ENCODE measurements at places on chromosomes 16 and 17.

- DNase-seq = peak; percentile 28
These were observed 6.2 kb downstream of the FUS start for GRCh38 chr16:31186176-31186575.

DNA sequence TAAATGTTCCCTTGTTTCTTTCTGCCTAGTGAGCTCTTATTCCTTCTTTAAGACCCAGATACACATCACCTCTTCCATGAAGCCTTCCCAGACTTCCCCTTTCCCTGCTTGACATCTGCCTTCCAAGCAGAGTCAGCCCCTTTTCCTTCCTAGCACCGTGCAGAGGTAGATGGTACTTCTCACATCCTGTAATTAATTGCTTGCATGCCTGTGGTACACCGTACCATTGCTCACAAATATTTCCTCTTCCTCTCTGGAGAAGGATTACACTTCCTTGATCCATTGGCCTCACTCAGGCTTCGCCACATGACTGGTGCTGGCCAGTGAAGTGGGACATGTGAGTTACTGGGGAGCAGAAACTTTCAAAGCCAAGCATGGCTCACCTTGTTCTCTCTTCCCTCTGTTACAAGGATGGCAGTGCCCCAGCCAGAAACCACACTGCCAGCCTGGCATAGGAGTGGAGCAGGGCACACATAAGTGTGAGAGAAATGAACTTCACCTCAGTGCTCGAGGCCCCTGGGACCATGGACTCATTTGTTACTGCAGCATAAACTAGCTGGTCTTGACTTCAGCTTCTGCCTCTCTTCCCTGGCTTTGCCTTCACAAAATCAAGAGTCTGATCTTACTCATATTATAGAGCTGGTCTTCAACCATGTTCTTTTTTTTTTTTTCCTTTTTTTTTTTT is 44.0 kb downstream of the SOST start:
- no peak for DNase-seq

- no peak for DNase-seq
These were observed 28.4 kb downstream of the KATNB1 start for GRCh38 chr16:57764006-57764340.

DNA sequence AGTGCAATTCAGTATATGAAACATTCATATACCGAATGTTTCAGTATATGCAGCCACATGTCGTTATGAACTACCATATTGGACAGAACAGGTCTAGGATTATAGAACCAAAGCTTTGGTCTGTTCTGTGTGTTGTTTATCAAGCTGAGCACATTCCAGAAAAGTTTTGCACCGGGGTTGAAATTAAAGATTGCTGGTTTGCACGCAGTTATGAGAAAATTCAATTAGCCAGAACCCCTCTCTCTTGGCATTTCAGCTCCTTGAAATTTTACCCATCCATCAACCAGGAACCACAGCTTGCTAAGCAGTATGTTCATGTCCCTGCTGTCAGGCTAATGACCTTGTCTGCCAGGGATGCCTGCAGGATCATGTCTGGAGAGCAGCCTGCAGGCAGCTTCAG is 9.5 kb downstream of the KRT32 start:
- DNase-seq = no peak

DNA sequence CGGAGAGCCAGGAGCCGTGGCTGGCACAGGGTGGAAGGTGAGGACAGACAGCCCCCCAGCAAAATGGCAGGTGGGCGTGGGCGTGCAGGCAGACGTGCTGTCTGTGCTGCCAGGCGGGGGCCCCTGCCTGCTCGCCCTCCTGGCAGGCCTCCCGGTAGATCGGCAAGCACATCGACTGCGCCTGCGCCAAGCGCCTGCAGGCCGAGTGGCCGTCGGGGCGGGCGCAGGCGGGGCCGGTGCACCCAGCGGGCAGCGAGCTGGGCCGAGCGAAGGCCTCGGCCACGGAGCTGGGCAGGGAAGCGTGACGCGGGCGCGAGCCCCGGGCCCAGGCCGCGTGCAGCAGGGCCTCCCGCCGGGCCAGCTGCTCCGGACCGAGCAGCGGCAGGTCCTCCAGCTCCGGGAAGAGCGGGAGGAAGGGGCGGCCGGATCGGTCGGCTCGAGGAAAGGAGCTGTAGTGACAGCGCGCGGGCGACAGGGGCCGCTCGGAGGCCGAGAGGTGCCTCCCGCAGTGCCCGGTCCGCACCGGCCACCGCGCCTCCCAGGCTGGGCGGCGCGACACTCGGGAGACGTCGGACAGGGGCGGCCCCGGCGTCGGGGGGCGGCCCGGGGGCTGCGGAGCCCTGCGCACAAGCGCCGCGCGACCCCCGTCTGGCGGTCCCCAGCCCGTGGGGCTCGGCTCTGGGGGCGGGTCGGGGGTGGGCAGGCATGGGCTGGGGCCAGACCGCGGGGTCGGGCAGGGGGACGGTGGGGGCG is 16.9 kb downstream of the GRIN2C start:
- no peak for DNase-seq

- DNase-seq = peak; percentile 87
These were observed 43.0 kb upstream of the ZNF750 start for GRCh38 chr17:82882715-82883418.

DNA sequence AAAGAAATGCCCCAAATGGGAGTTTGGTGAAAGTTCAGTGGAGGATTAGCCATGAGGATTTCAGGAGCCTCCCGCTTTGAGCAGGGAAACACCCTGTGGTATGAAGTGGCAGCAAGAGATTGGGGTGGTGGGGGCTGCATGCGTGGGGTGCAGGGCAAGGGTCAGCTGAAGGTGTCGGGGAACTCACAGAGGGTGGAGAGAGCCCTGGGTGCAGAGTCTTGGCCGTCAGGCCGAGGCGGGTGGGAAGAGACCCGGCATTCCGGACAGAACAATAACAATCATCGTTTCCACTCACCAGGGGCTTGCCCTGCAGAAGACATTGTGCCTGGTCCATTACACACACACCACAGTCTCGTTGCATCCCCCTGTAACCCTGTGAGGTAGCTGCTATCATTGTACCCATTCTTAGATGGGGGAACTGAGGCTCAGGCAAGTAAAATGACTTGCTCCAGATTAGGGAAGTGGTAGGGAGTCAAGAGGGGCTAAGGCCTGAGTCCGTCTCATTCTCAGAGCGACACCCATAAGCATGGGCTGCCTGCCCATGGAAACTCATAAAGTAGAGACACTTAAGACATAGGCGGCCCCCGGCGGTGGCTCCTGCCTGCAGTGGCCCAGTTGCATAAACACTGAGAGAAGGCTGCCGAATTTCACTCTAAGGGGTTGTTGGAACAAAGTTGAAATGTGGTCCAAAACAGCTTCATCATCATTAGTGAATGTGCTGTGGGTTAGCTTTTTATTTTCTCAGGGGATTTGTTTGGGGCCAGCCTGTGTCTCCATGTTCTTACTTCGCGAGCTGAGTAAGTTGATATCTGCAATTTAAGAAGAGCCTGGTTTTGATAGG is 93.3 kb downstream of the CMIP start:
- no peak for DNase-seq

GRCh38 chr17:9401434-9401833 is 174.2 kb downstream of the STX8 start:
- DNase-seq = no peak

DNA sequence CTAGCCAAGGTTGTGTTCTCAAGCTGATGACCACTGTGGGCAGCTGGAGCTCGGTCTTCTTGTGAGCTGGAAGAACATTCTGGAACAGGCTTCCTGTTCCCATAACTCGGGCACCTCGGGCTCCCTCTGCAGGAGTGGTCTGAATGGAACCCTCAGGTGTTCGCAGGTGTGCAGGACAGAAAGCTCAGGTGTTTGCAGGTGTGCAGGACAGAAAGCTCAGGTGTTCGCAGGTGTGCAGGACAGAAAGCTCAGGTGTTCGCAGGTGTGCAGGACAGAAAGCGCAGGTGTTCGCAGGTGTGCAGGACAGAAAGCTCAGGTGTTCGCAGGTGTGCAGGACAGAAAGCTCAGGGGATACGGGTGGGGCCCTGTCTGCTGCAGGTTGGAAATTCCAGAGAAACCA is 109.0 kb upstream of the CACNG5 start:
- DNase-seq = no peak

DNA sequence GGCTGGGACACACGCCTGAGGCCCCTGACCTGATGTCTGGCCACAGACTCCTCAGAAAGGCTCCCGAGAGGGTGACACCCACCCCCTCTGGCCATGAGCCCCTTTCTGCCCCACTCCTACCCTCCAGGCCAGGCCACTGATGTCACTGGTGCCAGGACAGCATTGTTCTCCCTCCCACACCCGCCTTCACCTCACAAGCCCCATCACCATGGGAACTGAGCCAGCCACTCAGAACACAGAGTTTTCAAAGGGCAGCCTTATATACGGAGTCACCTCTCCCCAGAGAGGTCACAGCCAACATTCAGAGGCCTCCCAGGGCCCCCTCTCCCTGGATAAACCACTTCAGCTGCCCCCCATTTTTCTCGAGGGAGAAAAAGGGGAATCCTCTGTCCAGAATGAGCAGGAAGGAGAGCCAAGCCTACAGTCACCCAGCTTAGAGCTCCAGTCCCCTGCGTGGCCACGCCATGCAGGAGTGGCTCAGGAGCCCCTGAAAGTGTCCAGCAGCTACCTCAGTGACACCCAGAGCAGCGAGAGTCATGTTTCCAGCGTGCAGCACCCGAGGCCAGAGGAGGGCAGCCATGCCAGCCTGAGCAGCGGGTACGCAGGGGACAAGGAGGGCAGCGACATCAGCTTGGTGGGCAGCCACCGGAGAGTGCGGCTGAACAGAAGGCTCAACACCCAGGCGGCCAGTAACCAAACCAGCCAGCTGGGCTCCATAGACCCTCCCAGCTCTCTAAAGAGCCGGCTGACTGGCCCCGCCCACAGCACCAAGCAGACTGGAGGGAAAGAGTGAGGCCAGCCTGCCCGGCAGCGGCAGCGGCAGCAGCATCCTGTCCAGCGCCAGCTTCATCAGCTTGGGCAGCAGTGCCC is at the start of gene C16orf82:
TSS of gene C16orf82 (plus strand) at position 260 of the 870 bp plus-strand sequence.
- DNase-seq = no peak

DNA sequence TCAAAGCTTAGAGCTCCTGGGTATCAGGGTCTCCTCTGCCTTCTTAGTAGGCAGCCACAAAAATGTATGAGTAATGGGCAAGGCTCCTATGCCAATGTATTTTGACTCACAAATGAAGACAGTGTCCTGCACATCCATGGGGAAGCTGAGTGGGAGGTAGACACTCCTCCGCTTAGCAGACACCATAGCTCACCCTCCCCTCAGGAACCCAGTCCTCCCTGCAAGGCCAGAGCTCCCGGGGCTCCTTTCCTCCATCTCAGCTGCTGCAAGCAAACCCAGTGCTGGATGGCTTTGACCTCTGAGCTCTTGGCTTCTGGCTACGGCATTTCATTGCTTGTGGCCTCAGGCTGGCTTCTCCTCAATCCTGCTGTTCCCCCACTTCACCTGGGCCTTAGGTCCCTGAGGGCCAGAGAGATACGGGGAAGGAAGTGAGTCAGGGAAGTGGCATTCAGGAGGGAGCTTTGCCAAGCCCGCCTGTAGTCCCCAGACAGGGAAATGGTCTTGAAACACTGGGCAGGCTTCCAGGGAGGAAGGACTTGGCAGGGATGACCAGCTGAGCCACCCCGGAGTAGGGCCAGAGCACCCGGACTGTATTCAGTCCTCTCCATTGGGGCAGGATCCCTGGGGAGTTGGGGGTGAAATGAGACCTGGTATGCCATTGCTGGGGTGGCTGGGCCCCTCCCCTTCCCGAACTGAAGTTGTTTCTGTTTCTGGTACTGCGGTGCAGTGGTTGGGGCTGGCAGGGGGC is 4.5 kb downstream of the ABCC3 start:
- no peak for DNase-seq

GRCh38 chr17:12623220-12623848 is 42.4 kb upstream of the MYOCD start:
- DNase-seq = no peak

- DNase-seq = no peak
These were observed 10.6 kb downstream of the C16orf89 start for GRCh38 chr16:5054876-5055865.

DNA sequence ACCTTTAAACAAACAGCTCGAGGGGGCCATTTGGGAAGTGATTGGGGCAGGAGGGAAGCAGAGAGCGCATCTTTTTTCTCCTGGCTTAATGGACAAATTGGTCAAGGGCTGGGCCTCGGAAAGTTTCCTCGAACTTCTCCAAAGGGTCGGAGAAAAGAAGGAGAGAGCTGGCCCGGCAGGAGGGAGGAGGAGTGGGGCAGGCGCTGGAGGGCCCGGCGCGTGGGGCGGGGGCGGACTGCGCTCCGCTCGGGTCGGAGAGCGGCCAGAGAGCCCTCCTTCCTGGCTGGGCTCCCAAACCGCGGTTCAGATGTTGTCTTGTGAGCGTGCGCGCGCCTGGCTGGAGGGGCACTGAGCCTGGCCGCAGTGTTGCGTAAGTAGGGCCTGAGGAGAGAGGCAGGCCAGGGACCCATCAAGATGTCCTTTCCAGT is 1.2 kb downstream of the MMP2 start:
- no peak for DNase-seq

DNA sequence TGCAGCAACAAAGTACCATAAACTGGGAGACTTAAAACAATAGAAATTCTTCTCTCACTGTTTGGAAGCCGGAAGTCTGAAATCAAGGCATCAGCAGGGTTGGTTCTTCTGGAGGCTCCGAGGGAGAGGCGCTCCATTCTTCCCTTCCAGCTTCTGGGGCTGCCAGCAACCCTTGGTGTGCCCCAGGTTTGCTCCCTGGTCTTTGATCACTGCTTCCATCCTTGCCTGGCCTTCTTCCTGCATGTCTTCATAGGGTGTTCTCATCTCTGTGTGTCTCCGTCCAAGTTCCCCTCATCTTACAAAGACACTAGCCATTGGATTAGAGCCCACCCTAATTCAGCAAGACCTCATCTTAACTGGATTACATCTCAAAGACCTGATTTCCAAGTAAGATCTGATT is 35.3 kb upstream of the LRRC75A start:
- no peak for DNase-seq

DNA sequence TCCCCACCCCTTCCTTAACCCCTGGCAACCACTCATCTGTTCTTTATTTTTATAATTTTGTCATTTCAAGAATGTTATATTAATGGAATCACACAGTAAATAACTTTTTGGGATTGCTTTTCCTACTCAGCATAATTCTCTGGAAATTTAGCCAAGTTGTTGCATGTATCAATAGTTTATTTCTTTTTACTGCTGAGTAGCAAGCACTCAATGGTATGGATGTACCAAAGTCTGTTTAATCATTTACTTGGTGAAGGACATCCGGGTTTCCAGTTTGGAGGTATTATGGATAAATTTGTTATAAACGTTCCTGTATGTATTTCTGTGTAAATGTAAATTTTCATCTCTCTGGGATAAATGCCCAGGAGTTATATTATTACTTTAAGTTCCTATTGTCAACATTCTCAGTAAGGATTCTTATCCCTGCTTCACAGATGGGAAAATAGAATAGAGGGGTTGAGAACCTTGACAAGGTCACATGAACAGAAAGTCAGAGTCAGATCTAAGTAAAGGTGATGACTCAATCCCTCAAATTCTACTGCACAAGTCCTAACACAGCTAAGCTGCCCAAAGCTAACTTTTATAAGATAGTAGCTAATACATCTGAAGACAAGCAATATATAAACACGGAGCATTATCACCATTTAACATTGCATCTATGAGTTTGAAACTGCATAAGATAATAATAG is 62.4 kb upstream of the MTMR4 start:
- DNase-seq = no peak

DNA sequence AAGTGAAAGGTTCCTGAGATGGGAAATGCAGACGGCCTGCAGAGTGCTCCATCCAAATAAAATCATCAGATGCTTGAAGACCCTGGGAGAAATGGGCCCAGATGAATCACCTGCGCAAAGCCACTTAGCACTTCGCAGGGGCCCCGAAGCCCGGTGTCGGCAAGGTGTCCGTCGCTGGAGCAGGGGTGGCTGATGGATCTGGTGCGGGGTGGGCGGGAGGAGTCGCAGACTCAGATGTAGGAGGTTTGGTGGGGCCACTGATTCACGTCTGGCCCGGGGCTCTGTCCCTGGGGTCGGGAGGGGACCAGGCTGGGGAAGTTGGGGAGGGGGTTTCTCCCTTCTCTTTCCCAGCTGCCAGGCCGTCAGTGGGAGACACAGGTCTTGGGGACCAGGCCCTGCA is 21.6 kb upstream of the SSTR5 start:
- DNase-seq = no peak
